Aorta (tissue), 5 donors: ENCODE measurements at places on chromosomes 5 and 9. TPM values are rescaled to one million over a fixed set of nuclear protein-coding genes. Genes with fewer than 3 reads are reported as not detected.

DNA sequence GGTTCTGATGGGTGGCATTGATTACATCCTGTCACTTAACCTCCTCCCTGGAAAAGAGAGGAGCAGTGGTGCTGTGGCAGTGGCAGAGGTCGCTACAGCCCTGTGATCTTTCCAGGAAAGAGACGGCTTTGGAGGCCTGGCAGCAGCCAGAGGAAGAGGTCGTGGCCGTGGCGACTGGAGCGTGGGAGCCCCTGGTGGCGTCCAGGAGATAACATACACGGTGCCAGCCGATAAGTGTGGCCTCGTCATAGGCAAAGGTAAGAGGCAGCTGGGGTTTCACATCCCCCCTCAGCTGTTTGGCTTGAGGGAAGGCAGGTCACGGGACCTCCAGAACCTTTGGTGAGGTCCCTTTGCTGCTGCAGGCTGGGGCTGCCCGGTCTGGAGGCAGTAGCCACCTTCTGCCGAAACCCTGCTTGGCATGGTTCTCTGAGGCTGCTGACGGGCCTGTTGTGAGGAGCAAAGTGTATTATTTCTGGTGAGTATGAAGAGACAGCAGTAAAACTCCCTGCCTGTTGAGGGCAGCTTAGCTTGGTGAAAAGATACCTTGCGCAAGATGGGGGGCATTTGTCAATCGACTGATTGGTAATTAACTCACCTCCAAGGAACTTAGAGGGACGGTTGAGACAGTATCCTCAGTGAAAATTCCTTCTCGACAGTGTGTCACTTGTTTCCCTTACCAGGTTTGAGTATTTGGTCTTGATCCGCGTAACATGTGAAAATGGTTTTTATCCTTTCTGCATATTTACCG lies 38.0 kb upstream of the PRDM12 start:
- no peak for DNase-seq

DNA sequence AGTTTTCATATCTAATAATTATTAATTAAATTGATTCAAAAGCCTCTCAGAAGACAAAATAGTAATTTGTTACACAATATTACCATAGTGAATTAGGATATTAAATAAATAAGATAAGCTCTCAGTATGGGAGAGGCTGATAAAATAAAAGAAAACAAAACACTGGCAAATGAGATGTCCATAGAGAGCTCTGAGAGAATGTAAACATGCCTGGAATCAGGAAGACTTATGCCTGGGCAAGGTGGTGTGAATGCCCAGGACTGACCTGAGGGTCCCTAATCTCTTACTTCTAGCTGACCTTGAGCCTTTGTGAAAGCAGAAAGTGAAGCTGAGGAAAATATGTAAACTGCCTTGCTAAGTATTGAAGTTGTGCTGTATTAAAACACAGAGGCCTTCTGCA lies 616.5 kb downstream of the PTPRD start:
- no peak for DNase-seq

GRCh38 chr5:95244479-95244878 lies 40.4 kb downstream of the MCTP1 start:
- DNase-seq = no peak

Gene BTNL3
- polyA plus RNA-seq = 6.5 TPM

DNA sequence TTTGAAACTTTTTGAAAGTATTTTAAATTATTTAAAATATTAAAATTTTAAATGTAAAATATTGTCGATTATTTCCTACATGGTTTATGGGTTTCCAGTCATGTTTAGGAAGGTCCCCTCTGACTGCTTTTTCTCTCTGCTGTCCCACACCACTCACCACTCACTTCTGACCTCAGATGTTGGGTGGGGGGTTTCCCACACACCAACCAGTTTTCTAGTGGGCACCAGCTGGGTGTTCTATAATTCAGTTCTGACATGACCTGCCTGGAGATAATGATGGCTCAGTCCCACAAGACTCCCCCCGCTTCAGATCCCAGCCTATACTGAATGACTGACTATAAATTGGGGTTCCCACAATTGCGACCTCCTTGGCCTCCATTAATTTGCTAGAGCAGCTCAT lies 310.4 kb downstream of the GADD45G start:
- no peak for DNase-seq

Gene SHISAL2B
- not detected for polyA plus RNA-seq

DNA sequence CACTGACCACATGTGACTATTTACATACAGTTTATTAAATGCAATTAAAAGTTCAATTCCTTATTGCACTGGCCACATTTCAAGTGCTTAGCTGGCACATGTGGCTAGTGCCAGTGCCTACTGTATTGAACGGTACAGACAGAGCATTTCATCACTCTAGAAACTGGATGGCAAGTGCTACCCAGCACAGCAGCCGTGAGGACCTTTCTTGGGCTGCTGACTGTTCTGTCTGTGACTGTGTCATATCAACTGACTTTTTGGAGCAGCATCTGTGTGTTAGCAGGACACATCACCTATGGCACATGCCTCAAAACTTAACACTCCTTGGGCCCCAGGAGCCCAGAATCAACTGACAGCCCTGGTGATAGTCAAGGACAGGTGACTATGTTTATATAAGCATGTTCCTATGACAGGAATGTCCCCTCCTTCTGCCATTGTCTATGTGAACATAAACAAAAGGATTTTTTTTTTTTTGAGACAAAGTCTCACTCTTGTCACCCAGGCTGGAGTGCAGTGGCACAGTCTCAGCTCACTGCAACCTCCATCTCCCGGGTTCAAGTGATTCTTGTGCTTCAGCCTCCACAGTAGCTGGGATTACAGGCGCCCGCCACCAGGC lies 8.9 kb downstream of the IRF1 start:
- DNase-seq = no peak

DNA sequence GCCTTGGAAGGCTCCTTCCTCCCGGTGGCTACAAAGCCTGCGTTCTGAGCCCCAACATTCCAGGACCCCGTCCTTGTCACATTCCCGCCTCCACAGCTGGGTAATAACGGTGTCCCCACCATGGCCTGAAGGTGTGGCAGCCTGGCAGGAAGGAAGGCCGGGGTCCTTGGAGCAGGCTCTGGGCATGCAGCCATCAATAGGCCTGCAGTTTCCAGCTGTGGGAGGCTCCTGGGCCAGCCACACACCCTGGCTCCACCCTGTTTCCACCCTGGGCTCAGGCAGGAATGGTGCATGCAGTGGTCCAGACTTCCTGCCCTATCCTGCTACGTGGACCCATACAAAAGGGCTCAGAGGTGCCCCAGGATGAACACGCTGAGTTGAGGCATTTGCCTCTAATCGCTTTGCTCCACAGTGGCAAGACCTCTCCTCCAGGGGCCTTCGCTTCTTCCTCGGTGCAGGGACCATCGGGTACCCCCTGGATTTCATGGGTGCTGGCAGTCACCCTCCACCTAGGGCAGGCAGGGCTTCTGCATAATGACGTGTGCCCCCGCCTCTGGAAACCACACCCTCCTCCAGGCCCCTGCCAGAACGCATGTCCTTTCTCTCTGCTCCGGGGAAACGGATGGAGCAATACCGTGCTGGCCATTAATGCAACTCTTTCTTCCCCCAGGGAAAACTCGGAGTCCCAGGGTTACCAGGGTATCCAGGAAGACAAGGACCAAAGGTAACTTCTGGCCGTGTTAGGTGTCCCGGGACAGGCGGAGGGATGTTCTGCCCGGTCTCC lies 95.1 kb upstream of the FCN2 start:
- no peak for DNase-seq

- no peak for DNase-seq
Observed at GRCh38 chr5:134464988-134465815, 53.5 kb upstream of the CDKN2AIPNL start.

Gene PRUNE2
- polyA plus RNA-seq = 92.9 TPM

- no peak for DNase-seq
Observed at GRCh38 chr9:26807161-26807560, 85.4 kb downstream of the CAAP1 start.

- DNase-seq = no peak
Observed at GRCh38 chr9:107155244-107155817, 127.7 kb upstream of the RAD23B start.

GRCh38 chr9:21969011-21969940 lies 24.9 kb downstream of the CDKN2A start:
- no peak for DNase-seq

Gene NR5A1
- polyA plus RNA-seq = not detected

Gene DRD1
- polyA plus RNA-seq = 0.13 TPM

Gene MARCOL
- not detected for polyA plus RNA-seq

Gene DMRTA1
- polyA plus RNA-seq = not detected

Gene LHX2
- polyA plus RNA-seq = not detected

GRCh38 chr9:137784641-137785513 lies 92.7 kb upstream of the CACNA1B start:
- no peak for DNase-seq

DNA sequence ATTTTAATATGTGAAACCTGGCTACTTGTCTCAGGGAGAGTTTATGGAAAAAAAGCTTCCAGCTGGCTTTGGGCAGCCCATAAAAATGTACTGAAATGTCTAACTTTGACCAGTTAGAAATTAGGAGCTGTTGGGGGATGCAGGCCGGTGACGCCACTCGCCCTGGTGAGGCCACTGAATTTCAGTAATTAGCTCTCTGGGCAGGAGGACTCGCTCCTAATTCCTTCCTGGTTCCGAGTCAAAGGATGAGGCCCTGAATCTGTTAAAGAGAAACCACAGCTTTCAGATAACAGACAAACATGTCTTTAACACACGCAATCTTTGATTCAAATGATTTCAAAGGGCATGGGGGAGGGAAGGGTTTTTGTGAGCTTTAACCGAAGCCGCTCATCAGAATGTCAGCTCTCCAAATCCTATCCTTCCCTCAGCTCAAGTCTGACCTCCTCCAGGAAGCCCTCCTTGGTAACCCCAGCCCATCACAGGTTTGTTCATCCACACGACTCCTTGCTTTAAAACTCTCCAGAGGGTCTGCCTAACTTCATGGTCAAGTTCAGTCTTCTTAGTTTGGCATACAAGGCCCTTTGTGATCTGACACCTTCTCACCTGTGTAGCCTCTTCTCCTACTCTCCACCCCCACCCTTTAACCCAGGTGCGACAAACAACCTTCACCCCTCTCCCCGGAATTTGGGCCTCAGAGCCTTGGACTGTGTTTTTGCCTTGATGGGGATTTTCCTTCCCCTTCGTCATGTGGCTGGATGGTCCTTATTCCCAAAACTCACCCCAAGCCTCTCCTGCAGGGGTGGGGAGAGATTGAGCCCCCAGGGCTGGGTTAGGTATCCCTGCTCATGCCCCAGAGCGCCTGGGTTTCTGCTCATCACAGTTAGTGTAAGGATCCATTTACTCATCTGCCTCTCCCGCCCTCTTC lies 13.6 kb upstream of the PHF19 start:
- DNase-seq = no peak

DNA sequence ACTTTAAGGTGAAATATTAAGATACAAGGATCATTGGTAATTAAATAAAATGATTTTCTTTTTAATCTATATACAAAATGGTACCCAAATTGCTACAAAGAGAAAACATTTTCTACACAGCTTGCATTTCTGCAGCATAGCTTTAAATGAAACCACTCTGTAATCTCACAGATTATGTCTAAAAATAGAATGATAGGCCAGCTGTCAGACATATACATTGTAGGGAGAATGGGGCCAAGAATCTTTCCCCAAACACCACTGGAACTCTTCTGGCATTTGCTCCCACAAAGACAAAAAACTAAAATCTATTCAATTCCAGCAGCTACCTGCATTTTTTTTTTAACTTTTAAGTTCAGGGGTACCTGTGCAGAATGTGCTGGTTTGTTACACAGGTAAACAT lies 124.1 kb upstream of the NR5A1 start:
- no peak for DNase-seq

Gene GMCL2
- polyA plus RNA-seq = not detected

- DNase-seq = no peak
Observed at GRCh38 chr5:148833925-148834324, 7.5 kb downstream of the ADRB2 start.

- no peak for DNase-seq
Observed at GRCh38 chr9:126218359-126219125, 108.1 kb upstream of the MVB12B start.

- no peak for DNase-seq
Observed at GRCh38 chr9:101478444-101478843, 42.9 kb upstream of the ALDOB start.

- no peak for DNase-seq
Observed at GRCh38 chr5:36017004-36017403, 25.8 kb upstream of the UGT3A1 start.

DNA sequence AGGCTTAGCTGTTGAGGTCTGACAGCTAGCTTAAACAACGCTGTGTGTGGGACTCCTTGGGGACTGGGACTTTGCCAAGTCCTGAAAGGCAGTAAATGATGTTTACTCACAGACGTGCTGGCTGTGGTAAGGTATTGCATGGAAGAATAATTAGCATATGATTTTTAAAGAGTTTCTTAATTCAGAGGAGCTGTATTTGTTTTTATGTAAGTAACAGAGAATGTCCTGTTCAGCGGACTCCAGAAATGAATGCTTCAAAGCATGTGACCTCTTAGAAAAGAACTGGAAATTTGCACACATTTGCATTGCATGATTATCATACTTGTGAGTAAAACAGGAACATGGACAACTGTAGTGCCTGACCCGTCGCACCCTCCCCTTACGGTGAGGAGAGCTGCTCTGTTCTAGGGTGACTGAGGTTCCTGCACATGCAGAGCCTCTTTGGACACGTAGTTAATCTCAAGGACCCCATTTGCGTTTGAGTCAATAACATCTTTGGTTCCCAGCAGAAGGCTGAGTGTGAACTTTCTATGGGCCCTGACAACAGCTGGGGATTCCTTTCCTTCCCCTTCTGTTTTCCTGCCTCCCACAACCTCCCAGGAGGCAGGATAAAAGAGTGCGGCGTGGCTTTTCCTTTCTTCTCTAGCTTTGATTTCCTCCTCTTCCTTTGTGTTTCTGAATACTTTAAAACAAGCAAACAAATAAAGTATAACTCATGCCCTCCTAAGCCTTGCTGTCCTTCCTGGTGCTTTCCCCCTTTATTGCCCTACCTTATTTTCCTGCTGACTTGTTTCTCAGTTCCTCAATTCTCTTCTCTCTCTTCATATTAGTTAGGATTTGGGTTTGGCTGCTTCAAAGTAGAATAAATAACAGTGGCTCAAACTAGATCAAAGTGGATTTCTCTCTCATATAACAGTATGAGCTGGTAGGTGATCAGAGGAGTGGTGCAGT lies 157.2 kb upstream of the CD180 start:
- no peak for DNase-seq

Gene LRRC14B
- polyA plus RNA-seq = not detected

Gene SPINK4
- not detected for polyA plus RNA-seq

Gene IL4
- polyA plus RNA-seq = not detected

Gene GAS1
- 3.6 TPM for polyA plus RNA-seq

DNA sequence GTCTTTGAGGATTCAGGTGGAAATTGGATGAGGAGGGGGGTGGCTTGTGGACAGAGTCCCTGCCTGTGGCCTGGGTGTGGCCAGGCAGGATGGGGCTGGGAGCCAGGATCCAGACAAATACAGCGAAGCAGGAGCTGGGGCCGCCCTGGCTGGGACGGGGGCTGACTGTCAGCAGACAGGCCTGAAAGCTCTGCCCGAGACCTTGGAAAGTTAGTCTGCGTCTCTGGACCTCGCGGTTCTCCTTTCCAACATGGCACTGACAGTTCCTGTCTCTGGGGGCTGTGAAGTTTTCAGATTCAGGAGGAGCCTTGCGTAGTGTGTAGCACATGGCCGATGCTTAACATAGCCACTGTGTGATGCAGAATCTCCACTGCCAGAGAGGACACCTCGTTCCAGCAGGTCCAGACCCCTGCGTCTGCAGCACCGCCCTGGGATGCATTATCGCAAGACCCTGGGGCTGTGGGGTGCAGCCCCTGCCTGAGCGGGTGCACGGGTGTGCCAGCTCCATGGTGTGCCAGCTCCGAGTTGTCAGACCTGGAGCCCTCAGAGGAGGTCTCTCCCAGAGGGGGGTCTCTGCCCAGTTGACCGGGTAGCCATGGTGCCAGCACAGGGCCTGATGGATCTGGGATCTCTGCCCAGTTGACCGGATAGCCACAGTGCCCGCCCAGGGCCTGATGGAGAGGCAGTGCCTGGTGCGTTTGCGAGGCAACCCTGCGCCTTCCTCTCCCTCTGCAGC lies 89.3 kb downstream of the COL5A1 start:
- no peak for DNase-seq
